ENCODE measurements at places on chromosomes 4 and X.

DNA sequence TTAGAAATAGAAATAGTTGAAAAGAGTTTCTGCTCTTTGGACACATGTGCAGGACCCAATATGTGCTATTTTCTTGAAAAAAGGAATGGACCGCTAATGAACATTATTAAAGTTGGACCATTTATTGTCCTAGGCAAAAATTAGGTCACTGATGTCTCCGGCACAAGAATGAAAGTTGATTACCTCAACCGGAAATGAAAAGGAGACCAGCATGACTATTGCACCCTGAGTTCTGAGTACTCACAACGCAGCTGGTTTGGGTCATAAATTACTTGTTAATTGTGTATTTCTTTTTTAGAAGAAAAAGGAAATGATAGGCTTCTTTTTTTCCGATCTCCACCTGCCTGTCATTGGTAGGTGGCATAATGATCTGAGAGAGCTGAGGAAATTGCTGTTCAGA, 232.7 kb downstream of the ARHGAP24 start:
- DNase-seq: no peak

DNA sequence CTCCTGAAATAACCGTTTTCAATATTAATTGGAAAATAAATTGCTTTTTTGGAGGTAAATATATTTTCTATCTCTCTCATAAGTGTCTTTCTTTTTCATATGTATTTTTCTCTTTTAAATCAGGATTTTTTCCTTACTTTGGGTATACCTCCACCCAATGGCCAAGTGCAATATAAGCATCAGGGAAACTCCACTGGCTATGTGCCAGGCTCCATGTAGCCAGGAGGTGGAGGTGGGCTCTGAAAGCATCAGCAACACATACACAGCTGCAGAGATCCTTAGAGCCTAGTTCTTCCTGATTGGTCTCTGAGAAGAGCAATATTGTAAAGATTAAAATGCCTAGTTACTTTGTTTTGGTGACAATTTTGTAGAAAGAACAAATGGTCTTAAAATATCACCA, 3.4 kb downstream of the GABRA2 start:
- no peak for DNase-seq

DNA sequence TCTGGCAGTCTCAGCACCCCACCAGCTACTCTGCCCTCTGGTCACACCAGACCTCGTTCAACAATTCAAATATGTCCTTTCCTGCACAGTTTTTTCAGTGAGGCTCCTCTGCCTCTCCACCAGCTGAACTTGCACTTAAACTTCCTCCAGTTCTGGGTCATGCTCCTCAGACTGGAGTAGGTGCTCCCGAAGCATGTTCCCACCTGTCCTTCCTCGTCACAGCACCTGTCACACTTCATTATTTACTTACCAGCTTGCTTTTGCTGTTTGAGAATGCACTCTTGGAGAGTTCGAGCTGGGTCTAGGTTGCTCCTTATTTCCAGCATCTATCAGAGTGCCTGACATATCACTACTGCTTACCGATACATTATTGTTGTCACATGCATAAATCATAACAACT, 144.8 kb upstream of the TTC29 start:
- DNase-seq: no peak

GRCh38 chr4:52995360-52996030, 133.4 kb downstream of the RASL11B start:
- no peak for DNase-seq

- DNase-seq: no peak
Observed at GRCh38 chr4:32417113-32417704, 1697.0 kb downstream of the PCDH7 start.

DNA sequence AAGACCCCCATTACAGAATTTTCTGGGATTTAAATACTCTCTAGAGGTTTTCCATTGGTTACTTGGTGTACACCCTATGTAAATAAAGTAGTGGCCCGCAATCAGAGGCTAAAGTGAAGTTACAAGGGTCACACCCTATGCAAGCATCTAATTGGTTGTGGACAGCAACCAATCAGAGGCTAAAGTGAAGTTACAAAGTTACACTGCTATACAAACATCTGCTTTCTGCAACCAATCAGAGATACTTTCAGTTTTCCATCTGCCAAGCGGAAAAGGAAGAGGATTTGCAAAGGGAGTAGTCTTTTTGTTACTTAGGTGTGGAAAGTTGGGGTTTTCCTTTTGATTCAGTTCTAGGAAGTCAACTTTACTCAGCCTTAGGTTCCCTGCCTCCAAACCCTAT, 2.0 kb upstream of the ATRX start:
- DNase-seq: no peak

GRCh38 chrX:7149411-7149810, 1.5 kb upstream of the PUDP start:
- DNase-seq: no peak

DNA sequence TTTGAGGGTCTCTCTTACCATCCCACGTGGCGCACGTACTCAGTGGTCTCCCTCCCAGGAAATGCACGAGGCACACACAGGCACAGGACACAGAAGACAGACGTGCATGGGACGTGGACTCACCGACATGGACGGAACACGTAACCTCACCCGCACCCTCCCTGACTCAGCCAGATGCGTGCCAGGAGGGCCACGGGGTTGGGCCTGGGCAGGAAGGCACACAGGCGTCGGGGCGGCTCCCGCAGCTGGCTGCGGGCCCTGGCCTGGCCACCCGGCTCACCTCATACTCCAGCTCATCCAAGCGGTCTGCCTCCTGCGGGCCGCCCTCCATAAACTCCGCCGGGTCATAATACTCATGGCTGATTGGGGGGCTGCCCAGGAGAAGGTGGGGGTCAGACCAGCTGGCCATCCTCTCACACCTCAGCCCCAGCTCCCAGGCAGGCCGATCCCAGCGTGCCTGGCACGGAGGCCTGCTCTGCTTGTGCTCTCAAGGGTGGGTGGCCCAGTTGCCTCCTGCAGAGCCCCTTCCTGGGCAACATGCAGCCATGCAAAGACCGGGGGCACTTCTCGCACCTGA, 12.6 kb downstream of the SSR4 start:
- DNase-seq: no peak

GRCh38 chr4:123819362-123820035, 422.9 kb downstream of the SPRY1 start:
- DNase-seq: no peak

DNA sequence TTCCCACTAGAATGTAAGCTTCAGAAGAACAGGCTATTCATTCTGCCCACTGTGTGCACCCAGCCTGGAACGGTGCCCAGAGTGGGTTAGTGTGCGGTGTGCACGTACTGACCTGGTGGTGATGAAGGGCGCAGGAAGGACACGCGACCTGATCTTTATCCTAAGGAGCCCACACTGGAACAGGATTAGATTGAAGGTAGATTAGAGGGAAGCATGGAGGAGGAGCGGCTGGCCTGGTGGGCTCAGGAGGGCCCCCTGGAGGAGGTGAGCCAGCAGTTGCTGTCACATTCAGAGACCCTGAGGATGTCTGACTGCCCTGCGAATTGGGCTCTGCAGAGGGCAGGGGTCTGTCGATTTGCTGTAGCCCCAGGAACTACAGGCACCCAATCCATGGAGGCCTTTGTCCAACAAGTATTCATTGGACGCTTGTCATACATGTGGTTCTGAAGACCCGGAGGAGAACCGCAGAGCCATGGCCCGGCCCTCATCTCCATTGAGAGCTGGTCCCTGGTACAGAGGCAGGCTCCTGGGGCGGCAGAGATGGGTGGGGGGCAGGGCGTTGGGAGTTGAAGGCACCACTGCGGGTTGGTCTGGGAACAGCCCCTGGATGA, 73.2 kb downstream of the HTRA3 start:
- no peak for DNase-seq

DNA sequence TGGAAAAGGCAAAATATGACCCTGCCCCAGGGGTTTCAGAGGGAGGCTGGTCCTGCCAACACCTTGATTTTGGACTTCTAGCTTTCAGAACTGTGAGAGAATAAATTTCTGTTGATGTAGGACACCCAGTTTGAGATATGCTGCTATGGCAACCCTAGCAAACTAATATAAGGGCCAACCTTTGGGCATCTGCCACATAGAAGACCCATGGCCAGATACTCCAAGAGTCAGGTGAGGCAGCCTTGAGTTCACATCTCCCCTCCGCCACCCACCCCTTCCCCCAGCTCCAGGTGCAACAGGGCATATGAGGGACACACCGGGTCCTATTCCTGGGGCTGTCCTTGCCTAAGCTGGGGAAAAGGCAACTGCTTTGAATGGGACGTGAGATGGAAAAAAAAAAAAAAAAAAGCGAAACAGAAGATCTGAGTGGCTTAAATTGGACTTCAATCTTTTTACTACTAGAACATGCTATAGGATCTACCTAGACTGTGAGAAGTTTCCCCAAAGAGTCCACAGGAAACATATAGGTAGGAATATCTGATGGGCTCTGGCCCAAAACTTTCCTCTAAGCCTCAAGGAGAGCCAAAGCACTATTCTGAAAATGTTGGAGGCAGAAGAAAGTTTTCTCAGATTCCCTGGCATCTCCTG, 56.5 kb upstream of the PROM1 start:
- DNase-seq: no peak

GRCh38 chrX:83516597-83516996, 8.5 kb downstream of the POU3F4 start:
- no peak for DNase-seq

GRCh38 chrX:119669424-119670037, 23.4 kb downstream of the SEPTIN6 start:
- DNase-seq: no peak

DNA sequence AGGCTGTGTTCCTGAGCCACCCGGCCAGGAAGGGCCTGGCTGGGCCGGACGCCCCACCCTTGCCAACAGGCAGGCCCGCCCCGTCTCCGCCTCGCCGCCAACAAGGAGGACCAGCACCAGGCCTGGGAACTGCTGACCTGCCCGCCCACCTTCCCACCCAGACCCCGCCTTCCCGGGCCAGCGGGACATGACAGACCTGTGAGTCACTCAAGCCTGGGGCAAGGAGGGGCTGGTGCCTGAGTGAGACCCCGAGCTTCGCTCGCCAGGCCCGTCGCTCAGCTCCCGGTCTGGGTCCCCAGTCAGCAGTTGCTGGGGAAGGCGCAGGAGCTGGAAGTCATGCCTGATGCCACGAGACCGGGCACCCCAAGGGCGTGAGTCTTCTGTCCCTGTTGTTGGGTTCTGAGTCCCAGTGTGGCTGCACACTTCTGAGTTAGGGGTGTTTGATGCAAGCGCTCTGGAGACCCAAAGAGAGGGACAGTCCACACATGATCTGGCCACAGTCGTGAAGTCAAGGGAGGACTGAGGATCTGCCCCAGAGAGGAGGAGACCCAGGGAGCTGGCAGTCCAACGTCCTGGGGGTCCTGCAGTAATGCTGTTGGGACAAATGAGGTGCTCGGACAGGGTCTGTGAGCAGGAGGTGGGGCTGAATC, at the start of gene DNASE1L1:
TSS of gene DNASE1L1 (minus strand) at position 33 of the 650 bp plus-strand sequence. CDS start 3,686 bp downstream, outside the sequence.
- peak; percentile 31 for DNase-seq

GRCh38 chr4:79747252-79747651, 325.8 kb downstream of the ANTXR2 start:
- no peak for DNase-seq

DNA sequence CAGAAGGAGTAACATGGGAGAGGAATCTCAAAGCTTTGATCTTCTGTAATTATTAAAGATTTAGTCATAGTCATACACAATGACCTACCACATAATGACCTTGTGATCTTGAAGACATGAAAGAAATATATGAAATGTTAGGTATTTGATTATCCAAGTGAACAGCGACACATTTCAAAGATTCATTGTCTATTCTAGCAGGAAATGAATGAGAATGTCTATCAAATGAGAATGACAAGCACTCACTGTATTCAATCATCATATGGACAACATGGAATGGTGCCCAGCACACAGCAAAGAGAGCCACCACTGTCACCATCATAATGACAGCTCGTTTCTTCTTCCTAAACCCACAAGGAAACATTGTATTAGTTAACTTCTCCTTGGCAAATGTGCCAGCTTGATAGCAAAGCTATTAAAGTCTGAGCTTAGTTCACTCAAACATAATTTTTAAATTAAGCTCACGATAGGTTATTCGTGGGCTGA, 50.6 kb downstream of the QRFPR start:
- no peak for DNase-seq

- no peak for DNase-seq
Observed at GRCh38 chr4:39394706-39395105, 12.0 kb upstream of the KLB start.
